ENCODE measurements at places on chromosomes 1 and 21.

DNA sequence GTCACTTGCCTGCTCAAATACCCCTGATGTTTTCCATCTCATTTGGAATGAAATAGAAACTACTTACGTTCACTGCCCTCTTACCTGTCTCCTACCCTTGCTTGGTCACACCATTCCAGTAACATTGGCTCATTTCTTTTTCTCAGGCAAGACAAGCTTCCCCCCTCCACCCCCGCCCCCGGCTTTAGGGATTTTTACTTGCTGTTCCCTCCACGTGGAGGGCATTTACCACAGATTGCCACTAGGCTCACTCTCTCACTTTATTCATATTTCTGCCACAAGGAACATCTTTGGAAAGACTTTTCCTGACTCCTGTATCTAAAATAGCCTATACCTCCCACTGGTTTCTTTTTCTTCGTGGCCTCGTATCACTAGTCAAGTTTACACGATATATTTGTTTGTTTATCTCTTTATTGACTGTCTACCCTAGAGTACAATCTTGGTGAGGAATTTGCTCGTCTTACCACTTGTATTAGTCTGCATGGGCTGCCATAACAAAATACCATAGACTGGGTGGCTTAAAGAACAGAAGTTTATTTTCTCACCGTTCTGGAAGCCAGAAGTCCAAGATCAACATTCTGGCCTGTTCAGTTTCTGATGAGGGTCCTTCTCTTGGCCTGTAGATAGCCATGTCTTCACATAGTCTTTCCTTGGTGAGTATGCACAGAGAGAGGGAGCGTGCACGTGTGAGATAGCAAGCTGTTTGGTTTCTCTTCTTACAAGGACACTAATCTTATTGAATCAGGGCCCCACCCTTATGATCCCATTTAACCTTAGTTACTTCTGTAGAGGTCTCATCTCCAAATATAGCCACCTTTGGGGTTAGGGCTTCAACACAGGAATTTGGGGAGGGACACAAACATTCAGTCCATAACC lies 126.2 kb downstream of the NRDC start:
- no peak for DNase-seq

- no peak for DNase-seq
Measured at GRCh38 chr1:207808322-207808705, 56.5 kb downstream of the CD46 start.

GRCh38 chr1:209899948-209900347 lies 38.1 kb upstream of the SYT14 start:
- no peak for DNase-seq

GRCh38 chr1:221527886-221528624 lies 213.8 kb downstream of the DUSP10 start:
- DNase-seq: no peak

DNA sequence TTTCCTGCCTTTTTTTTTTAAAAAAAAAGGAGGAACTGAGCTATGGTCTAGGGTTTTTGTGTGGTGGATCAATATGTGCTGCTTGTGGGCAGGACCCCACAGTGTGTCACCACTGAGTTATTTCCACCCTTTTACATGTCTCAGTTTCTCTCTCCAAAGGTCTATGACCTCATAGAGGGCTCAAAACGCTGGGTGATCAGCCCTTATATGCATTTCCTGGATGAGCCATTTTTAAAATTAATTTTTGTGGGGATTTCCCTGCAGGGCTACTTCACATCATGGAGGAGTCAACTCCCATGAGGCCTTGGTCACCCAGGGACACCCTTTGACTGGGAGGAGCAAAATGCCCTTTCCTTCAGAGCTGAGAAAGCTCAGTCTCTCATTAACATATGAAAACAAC lies 20.7 kb upstream of the HAO2 start:
- DNase-seq: no peak

- no peak for DNase-seq
Measured at GRCh38 chr1:154559466-154560044, 1.1 kb upstream of the UBE2Q1 start.

- no peak for DNase-seq
Measured at GRCh38 chr1:9845914-9846313, 22.1 kb upstream of the CLSTN1 start.

- DNase-seq: no peak
Measured at GRCh38 chr1:6143395-6143794, 36.7 kb downstream of the CHD5 start.

- DNase-seq: no peak
Measured at GRCh38 chr1:116948046-116948445, 38.3 kb downstream of the PTGFRN start.

GRCh38 chr1:81499487-81499886 lies 301.2 kb upstream of the ADGRL2 start:
- DNase-seq: no peak

DNA sequence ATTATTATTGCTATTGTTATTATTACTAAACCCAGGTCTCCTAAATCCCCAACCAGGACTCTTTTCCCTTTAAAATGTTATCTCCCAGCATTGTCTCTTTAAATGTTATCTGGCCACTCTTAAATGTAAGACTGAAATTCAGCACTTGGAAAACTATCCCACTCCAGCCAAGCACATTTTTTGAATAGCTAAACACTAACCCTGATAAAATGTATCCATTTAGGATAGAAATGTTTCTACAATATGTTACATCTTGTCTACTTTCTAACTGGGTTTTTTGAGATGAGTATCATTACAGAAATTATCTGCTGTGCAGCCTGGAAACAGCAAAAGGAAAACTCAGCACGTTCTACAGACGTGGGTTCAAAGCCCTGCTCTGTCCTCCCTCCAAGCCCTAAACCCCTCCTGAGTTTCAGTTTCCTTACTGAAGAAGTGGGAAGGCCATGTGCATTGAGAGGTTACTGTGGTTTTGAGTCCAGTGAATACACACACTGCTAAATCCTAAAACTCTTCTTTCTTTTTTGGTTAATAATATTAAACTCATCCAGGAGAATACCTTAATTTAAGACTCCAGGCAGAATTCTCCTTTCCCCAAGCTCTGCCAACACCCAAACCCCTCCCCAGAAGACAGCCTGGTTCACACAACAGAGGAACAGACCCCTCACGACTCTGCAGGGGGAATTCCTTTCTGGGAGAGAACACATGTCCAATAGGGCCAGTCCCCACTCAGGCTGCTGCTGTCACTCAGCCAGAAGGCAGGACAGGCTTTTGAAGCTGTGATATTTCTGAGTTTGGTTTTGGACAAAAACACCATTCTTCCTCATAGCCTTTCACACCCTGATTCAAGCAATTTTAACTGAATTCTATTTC lies 41.9 kb downstream of the HIVEP3 start:
- DNase-seq: no peak

GRCh38 chr1:36737767-36738166 lies 255.1 kb upstream of the CSF3R start:
- no peak for DNase-seq

GRCh38 chr1:86380257-86380861 lies 15.8 kb downstream of the ODF2L start:
- no peak for DNase-seq

DNA sequence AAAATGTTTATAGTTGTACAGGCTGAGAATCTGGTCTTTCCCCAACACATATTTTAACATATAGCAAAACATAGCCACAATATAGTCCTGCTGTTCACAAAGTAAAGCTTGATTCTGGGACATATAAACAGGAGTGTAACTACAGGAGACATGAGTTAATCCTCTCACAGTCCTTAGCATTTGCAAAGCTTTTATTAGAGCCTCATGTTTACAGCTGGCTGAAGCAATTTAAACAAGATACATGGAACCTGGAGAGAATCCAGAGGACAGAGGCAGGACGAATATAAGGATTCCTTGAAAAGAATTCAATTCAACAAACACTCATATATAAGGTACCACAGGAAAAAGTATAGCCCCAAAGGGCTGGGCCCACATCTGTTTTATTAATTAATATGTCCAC lies 163.4 kb downstream of the ADGRL4 start:
- no peak for DNase-seq

- DNase-seq: no peak
Measured at GRCh38 chr1:78799926-78800325, 150.3 kb downstream of the IFI44 start.

DNA sequence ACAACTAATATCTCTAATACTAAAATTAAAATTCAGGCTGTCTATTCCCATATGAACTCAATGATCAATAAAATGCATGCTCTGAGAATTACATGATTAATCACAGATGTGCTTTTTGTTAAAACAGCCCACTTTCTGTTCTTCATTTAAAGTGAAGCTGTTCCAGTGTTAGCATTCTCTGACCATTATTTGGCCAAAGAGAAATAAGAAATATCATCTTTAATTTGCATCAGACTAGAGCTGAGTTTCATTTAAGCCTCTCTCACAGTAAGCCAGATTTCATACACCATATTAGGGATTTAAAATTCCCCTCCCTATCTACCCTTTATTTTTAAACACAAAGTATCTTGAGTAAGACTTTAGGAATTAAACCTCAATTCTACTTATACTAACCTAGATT lies 261.6 kb downstream of the TPR start:
- DNase-seq: no peak

- no peak for DNase-seq
Measured at GRCh38 chr1:206686478-206687249, 2.0 kb downstream of the MAPKAPK2 start.

DNA sequence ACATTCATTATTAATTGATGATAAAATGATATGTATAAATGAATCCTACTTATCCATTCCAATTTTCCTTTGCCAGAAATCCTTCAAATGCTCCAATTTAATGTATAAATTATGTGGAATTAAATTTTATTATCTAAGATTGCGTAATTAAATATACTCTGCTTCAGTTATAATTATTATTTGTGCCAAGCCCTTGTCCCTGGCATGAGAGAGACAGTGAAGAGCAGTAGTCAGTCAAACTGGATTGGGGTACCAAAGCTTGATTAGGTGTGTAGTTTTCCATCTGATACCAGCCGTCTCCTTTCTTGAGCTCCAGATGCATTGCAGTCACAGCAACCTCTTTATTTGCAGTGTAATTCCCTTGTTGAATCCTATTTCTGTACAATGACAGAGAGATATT lies 22.4 kb upstream of the MTF2 start:
- DNase-seq: no peak

- DNase-seq: no peak
Measured at GRCh38 chr1:35603941-35604340, 30.8 kb downstream of the TFAP2E start.

DNA sequence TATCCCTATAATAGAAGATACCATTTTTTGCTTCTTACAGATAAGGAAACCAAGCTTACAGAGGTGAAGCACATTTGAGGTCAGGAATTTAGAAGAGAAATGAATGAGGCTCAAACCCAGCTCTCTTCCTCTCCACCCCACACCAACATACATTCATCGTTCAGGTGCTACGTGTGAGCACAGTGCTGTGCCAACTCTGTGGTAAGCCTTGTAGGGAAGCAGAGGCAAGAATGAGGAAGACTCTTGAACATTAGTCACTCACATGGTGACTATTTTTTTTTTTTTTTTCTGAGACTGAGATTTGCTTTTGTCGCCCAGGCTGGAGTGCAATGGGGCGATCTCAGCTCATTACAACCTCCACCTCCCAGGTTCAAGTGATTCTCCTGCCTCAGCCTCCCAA lies 314.0 kb downstream of the NTNG1 start:
- DNase-seq: no peak

All from cortex of kidney (tissue), 1 donor.